ENCODE measurements at places on chromosomes 11 and 22.
A peak's percentile ranks its signal among the peaks of the same experiment; 100 is the strongest.

DNA sequence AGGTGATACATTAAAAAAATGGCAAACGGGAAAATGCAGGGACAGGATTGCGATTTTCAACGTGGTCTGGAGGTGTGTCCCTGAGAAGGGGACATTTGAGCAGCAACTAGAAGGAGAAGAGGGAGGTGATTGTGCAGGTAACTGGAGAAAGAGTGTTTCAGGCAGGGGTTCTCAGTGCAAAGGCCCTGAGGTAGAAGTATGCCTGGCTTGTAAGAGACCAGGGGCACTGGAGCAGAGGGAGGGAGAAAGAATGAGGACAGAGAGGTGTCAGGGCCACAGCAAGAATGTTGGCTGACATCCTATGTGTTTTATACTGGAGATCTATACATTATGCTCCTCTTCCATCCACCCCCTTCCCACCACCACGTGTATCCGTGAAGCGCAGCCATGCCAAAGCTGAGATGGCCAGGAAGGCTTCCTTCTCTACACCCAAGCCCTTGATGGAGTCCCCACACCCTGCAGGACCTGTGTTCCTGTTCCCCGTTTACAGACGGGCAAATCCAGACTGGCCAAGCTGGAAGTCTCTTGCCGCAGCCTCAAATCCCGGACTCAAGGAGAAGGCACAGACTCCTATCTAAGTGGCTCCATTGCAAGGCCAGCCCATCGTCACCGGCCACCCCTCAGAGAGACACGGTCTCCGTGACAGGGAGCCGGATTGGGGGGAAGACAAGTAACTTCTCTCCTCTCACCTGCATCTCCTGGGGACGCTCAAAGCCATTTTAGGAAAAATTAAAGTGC lies 416.1 kb downstream of the MN1 start:
- no peak for DNase-seq

DNA sequence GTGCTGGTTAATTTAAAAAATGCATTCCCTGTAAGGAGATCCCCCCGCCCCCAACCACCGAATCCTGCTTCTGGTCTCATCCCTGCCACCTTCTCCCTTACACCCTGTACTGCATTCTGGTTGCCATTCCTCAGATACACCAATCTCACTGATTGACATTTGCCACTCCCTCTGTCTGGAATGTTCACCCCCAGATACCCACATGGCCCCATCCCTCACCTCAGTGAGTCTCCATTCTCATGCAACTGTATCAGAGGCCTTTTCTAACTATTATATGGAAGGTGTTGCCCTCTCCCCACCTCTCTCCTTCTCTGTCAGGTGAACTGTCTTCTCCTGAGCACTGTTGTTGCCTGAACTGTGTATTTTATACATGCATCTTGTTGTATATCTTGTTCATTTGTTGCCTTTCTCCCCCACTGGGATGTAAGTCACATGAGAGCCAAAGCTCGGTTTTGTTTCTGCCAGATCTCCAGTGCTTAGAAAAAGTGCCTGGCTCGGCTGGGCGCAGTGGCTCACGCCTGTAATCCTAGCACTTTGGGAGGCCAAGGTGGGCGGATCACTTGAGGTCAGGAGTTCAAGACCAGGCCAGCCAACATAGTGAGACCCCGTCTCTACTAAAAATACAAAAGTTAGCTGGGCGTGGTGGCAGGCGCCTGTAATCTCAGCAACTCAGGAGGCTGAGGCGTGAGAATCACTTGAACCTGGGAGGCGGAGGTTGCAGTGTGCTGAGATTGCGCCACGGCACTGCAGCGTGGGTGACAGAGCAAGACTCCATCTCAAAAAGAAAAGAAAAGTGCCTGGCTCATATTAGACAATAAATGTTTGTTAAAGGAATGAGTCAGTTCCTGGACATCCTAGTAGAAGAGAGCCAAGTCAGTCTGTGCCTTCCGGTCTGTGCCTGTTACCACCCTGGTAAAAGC lies 61.0 kb downstream of the TNRC6B start:
- no peak for DNase-seq

DNA sequence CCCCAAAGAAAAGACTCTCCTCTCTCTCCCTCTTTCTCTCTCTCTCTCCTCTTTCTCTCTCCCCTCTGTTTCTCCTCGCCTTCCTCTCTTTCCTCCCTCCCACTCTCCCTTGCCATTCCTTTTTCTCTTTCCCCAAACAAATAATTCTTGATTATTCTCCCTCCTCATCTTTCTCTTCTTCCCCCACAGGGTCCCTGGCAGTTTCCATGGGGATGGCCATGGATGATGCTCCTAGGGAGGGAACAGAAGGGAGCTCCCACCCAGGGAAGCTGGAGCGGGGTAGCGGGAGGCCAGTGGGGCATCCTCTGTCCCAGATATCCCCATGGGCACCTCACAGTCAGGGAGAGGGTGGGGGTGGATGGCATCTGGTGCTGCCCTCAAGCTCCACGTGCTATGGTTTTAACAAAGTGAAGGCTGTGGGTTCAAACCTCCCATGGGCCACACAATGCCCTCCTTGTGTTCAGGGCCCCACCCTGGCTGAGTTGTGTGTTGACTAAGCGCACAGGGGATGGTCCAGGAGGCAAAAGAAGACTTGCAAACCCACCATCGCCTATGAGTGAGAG lies 266.4 kb downstream of the BUD13 start:
- DNase-seq: no peak

- DNase-seq: no peak
Observed at GRCh38 chr11:27894552-27894951, 194.3 kb upstream of the BDNF start.

GRCh38 chr22:42962295-42963230 lies 52.4 kb downstream of the PACSIN2 start:
- DNase-seq: no peak

DNA sequence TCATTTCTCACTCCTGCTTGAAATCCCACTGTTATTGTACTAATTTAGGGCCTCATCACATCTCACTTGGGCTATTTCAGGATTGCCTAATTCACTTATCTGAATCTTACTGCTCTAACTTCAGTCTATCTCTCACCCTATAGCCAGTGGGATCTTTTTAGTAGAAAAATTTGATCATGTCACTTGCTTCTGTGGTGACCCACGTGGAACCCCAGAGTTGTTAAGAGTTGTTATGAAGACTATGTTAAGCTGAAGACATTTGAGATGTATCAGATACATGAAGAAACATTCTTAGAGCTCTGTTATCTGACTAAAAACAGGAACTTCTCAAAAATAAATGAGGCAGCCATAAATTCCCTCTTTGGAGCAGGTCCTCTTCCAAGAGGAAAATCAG lies 1375.6 kb upstream of the TENM4 start:
- no peak for DNase-seq

- no peak for DNase-seq
Observed at GRCh38 chr11:116353589-116353988, 419.2 kb downstream of the BUD13 start.

GRCh38 chr11:46450846-46451477 lies 59.4 kb upstream of the CHRM4 start:
- peak; percentile 74 for DNase-seq

DNA sequence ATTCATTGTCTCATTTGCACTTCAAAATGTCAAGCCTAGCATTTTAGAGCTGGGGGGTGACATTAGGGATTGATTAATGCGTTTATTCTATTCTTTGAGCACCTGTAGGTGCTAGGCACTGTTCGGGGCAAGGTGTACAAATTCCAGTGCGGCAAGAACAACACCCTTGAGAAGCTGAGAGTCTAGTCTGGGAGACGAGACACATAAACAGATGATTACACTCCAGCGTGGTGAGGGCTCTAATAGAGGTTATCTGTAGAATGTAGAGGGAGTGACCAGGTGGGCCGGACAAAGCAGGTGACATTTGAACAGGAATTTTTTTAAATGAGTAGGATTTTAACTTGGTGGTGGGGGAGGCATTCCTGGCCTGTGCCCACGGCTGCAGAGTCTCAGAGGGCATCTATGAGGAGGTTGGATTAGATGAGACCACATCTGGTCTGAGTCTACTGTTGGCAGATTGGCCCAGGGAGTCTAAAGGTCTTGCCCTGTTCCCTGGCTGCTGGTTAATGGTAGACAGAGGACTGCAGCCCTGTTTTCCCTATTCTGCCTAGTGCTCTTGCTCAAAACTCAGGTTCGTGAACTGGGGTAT lies 970 bp downstream of the CAT start:
- peak; percentile 7 for DNase-seq

- DNase-seq: no peak
Observed at GRCh38 chr22:27972732-27973698, 54.0 kb upstream of the PITPNB start.
